ENCODE measurements at places on chromosomes 4 and X.

DNA sequence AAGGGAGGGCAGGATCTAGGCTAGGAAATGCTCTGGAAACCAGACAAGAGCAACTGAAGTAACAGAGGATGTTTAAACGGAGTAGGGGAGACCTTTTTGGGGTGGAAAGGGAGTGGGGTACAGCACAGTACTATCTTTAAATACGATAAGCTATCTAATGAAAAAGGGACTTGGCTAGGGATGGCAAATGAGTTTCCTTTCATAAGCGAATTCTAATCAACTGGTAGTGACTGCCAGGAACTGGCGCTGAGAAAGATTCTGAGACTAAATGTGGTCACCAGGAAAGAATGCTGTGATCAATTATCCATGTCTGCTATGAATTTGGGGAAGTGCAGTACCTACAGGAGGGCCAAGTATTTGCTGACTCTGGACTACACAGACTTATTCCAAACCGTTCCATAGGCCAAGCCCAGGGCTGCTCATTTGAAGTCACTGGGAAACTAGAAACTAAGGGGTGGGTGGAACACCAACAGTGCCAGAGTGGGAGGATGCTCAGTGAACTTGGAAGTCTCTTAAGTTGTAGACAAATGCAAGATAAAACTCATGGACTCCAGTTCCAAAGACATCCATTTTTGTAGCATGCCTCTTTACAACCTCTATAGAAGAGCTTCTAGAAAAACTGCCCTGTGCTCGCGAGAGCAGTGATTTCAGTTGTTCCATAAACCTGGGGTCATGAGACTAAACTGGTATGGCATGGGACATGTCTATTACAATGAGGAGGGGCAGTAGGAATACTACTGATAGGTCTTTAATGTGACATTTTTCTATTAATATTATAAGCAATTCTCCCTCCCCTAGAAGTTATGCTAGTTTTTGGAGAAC is 2.0 kb downstream of the TRAPPC2 start:
- no peak for DNase-seq

GRCh38 chr4:139018501-139018900 is 2.9 kb downstream of the NOCT start:
- DNase-seq: no peak

DNA sequence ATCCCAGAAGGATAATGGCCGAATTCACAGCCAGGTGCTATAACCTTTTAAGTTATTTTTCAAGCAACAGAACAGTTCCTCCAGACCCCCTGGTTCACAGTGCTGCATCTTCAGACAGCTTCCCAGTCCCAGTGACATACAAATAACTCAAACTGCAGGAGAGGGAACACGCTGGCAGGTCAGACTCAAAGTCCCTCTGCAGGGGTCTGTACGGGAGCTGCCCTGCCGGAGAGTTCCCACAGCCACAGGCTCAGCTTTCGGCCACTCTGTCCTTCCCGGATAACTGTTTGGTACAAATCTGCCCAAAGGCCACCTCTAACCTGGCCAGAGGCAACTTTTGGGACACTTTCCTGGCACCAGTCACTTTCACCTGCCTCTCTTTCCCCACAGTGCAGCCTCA is 230.2 kb downstream of the AFAP1 start:
- DNase-seq: no peak

DNA sequence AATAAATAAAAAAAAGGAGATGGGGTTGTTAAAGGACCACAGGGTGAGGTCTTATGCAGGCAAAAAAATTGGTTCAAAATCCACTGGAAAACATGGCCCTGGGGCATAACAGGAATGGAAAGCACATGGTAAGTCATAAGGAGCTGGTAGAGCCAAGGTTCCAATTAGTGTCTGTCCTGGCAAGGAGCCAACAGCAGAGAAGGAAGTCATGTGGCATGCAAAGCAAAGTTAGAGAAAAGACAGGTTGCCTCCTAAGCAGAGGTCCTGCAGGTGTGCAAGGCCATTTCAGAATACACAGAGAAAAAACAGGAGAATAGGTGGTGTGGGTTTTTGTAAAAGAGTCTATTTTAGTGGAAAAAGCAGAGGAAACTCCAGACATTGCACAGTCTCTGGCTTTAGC is 1881.7 kb downstream of the ARAP2 start:
- DNase-seq: no peak

GRCh38 chr4:138646383-138646782 is 369.2 kb upstream of the NOCT start:
- no peak for DNase-seq

GRCh38 chr4:13548059-13548983 is 4.0 kb upstream of the NKX3-2 start:
- no peak for DNase-seq

GRCh38 chr4:38610966-38611431 is 53.0 kb upstream of the KLF3 start:
- no peak for DNase-seq
